ENCODE measurements at places on chromosomes 1 and 21. TPM values are rescaled to one million over a fixed set of nuclear protein-coding genes. Genes with fewer than 3 reads are reported as not detected.

LCE3D gene
- not detected for total RNA-seq

DNAH14 gene
- total RNA-seq: 13.6 TPM

BLACAT1 gene
- total RNA-seq: 4.1 TPM

SLC2A5 gene
- total RNA-seq: 11.5 TPM

SPATA21 gene
- total RNA-seq: not detected

CFAP74 gene
- 7.7 TPM for total RNA-seq

GJC2 gene
- 8.7 TPM for total RNA-seq

ATPAF1 gene
- 34.5 TPM for total RNA-seq

IL12RB2 gene
- total RNA-seq: 0.74 TPM

CHRM3 gene
- total RNA-seq: 7.9 TPM

GART gene
- total RNA-seq: 60.3 TPM

CFHR2 gene
- total RNA-seq: not detected

ERICH3 gene
- 3.6 TPM for total RNA-seq

CAMK1G gene
- 0.46 TPM for total RNA-seq

RHCE gene
- 0.34 TPM for total RNA-seq

Data from upper lobe of left lung (tissue), 6 donors.